ENCODE measurements at places on chromosomes 1 and 21. TPM values are rescaled to one million over a fixed set of nuclear protein-coding genes. Genes with fewer than 3 reads are reported as not detected.

OR2G6 gene
- total RNA-seq: not detected

TAS1R2 gene
- total RNA-seq: not detected

C1orf21 gene
- total RNA-seq: 20.4 TPM

GPR157 gene
- total RNA-seq: 31.4 TPM

DCST2 gene
- total RNA-seq: 0.49 TPM

SLC37A1 gene
- total RNA-seq: 3.9 TPM

ACTRT2 gene
- not detected for total RNA-seq

PSEN2 gene
- total RNA-seq: 13.9 TPM

ITLN1 gene
- 0.49 TPM for total RNA-seq

PEX10 gene
- 15.8 TPM for total RNA-seq

FHL3 gene
- total RNA-seq: 23.4 TPM

IFI44L gene
- 3.0 TPM for total RNA-seq

ANKRD65 gene
- 2.9 TPM for total RNA-seq

- no peak for DNase-seq
Measured at GRCh38 chr1:86933562-86934377, 19.3 kb downstream of the HS2ST1 start.

GRCh38 chr1:48688102-48688760 lies 88.5 kb downstream of the BEND5 start:
- no peak for DNase-seq

DNA sequence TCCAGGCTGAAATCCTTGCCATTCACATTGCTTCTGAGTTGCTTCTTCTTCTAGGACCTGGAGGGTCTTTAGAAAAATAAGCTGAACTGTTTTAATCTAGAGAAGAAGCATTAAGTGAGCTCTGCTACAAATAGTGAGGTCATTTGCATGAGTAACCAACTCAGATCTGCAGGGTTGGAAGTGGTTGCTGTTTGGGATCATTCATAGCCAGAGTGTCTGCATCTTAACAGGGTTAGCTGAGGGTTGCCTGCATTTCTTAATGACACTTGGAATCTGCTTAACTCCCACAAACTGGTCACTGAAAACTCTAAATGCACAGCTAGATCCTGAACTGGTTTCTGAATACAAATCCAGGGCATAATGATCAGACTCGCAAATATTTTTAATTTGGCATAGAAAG lies 9.9 kb downstream of the CNIH3 start:
- no peak for DNase-seq

- no peak for DNase-seq
Measured at GRCh38 chr1:76013206-76013581, 61.4 kb upstream of the ST6GALNAC3 start.

DNA sequence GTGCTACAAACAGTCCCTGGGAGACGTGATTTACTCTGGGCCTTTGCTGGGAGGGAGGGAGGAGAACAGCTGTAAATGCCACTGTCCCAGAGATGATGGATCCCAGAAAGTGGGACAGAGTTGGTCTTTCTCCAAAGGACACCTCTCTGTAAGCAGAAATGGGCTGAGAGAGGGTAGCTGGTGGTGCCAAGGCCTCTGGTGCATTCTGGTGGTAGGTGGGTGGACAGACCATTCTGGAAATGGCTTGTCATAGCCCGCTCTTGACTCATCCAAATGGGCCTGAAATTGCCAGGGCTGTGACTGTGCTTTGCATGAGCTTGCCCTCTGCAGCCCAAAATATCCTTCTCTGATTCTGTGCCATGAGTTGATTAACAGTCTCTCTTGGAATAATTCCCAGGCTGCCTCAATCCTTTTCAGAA lies 36.1 kb downstream of the CCDC185 start:
- DNase-seq: no peak

- DNase-seq: no peak
Measured at GRCh38 chr1:35533586-35533985, 23.6 kb downstream of the KIAA0319L start.

DNA sequence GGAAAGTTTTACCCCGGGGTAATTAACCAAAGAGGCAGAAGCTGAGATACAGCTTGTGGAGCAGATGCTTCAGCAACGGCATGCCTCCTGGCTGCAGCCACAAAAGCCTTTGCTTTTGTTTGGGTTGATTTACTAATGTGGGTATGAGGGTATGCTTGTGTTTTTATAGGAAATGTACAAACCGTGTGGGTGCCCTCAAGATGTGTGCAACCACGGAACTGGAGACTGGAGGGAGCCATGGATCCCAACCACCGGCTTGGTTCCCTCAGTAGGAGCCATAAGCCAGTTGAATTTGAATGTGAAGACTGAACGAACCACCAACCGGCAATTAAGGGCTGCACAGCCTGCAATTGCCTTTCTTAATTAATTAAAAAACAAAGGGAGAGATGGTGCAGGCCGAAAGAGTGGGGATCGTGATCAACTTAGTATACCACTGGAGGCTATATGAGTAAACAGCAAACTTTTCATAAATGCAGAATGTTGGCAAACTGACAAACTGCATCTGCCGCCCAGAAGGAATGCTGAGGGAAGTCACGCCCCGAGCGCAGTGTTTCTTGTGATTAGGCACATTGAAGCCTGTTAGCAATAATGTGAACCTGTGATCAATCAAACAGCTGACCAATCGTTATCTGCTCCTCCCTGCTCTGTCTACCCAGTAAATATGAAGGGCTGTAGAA lies 104.1 kb downstream of the DISP1 start:
- DNase-seq: no peak

DNA sequence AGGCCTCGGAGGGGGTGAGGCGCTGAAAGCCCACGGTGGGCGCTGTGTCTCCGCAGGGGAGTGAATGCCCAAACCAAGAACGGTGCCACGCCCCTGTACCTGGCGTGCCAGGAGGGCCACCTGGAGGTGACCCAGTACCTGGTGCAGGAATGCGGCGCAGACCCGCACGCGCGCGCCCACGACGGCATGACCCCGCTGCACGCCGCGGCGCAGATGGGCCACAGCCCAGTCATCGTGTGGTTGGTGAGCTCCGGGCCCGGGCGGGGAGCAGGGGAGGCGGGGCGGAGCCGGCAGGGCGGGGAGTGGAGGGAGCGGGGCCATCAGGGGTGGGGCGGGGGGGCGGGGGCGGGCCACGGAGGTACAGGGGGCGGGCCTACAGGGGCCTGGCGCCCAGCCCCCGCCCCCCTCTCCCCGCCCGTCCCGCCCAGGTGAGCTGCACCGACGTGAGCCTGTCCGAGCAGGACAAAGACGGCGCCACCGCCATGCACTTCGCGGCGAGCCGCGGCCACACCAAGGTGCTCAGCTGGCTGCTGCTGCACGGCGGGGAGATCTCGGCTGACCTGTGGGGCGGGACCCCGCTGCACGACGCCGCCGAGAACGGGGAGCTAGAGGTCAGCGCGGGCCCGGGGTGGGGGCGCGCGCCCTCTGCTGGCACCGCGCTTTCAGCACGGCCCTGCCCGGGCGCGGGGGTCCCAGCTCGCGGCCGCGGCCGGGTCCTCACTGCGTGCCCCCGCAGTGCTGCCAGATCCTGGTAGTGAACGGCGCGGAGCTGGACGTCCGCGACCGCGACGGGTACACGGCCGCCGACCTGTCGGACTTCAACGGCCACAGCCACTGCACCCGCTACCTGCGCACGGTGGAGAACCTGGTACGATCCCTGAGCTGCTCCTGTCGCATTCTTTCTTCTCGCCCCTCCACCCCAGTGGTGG lies 15.9 kb downstream of the ESPN start:
- DNase-seq: no peak

DNA sequence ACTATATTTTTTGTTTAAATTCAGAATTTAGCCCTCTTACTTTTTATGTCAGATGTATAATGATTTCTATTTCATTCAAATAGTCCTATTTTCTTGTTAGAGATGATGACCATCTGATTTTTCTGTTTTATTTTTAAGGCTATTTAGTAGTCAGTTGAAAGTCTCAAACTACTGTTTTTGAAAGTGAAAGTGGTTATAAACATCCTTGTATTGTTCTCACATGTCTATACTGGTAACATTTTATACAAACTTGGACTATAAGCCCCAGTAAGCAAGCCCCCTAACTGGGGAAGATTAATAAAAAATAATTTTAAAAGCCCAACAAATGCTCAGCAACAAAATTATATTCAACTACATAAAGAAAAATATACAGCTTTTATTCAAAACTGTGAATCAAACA lies 271.3 kb upstream of the RGS18 start:
- no peak for DNase-seq

- no peak for DNase-seq
Measured at GRCh38 chr1:230170622-230171021, 103.6 kb downstream of the GALNT2 start.

GRCh38 chr1:234089396-234089795 lies 184.9 kb downstream of the SLC35F3 start:
- DNase-seq: no peak

GRCh38 chr1:19398309-19398760 lies 86.2 kb downstream of the SLC66A1 start:
- no peak for DNase-seq

DNA sequence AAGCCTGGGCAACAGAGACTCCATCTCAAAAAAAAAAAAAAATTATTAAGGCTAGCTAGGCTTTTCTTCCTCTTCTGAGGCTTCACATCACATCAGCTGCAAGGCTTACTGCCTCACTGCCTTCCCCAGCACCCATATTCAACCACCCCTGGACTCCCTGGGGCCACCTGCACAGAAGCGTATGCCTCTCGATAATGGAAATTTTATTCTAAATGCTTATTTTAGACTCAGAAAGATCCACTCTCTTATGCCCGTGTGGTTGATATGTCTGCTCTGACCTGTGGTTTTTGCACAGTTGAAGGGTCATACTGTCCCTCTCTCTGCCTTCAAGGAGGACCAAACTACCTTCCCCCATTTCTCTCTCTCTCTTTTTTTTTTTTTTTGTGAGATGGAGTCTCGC lies 1.5 kb upstream of the FCRLA start:
- DNase-seq: no peak

- no peak for DNase-seq
Measured at GRCh38 chr1:79353224-79353623, 346.7 kb upstream of the ADGRL4 start.

DNA sequence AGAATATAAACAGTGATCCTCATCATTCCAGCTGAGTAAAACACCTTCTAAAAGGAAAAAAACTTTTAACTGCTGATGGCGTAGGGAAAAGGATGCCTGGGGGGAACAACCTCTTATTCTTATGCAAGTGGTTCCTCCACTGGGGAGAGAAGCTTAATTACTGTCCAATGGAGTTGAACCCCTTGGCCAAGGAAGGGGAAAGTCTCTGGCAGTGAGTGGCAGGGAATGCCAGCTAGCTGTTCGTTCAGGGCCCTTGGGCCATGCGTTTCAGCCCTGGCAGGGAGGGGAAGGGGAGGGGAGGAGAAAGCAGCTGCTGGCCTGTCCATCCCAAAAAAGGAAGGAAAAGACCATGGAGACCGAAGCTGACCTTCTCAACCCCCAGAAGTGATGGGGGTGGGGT lies 22.6 kb upstream of the SYCP1 start:
- no peak for DNase-seq

DNA sequence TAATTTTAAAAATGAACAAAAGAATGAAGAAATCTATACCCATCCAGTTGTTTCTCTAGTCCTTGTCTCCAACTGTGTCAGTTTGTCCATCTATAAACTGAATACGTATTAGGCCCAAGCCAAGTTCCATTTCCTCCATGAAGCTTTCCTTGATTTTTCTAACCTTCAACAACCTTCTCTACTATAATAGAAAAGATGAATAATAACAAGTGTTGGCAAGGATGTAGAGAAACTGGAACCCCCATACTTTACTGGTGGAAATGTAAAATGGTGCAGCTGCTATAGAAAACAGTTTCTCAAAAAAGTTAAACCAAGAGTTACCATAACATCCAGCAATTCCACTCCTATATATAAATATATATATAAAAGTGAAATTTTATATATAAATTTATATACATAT lies 10.6 kb downstream of the KIAA0319L start:
- DNase-seq: no peak

- no peak for DNase-seq
Measured at GRCh38 chr1:244165701-244166100, 114.6 kb downstream of the ZBTB18 start.

GRCh38 chr1:211859405-211859804 lies 28.8 kb upstream of the LPGAT1 start:
- no peak for DNase-seq

DNA sequence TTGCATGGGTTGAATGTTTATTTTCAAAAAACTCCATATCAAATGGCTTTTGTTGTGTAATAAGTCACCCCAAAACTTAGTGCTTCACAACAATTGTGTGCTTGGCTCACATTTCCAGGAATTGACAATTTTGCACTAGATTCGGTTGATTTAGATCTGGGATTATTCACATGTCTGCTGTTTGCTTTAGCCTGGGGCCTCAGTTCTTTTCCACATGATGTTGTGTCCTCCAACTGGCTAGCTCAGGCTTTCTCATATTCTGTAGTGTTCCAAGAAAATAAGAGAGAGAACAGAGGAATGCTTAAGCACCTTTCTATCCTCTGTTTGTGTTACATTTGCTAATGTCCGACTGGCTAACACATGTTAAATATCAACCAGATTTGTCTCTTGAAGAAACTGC lies 281.5 kb upstream of the ADGRL4 start:
- no peak for DNase-seq

- DNase-seq: no peak
Measured at GRCh38 chr1:12078938-12079861, 16.1 kb downstream of the TNFRSF8 start.

- no peak for DNase-seq
Measured at GRCh38 chr1:166165661-166166328, 1.0 kb downstream of the FAM78B start.

DNA sequence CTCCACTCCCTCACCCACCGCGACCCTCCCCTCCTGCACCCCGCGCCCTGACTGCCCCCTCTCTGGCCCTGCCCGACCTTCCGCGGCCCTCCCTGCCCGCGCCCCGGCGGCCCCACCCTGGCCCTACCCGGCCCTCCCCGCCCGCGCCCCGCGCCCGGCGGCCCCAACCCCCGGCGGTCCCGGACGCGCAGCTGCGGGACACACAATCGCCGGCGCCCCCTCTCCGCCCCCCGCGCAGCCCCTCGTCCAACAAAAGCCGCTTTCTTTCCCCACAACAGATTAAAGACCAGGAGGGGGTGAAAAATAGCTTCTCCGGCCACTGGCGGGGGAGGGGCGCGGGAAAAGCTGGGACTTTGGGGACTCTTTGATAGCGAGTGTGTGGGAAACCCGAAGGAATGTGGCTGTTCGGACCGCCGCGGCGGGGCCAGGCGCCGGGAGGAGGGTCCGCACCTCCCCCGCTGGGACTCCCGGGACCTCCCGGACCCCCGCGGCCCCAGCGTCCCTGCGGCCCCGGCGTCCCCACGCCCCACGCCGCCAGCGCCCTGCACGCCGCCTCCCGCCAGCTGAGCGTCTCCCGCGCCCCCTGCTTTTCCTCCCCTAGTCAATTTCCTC lies 8.8 kb upstream of the ID3 start:
- DNase-seq: no peak

- DNase-seq: no peak
Measured at GRCh38 chr1:86787621-86788020, 83.2 kb downstream of the SH3GLB1 start.

DNA sequence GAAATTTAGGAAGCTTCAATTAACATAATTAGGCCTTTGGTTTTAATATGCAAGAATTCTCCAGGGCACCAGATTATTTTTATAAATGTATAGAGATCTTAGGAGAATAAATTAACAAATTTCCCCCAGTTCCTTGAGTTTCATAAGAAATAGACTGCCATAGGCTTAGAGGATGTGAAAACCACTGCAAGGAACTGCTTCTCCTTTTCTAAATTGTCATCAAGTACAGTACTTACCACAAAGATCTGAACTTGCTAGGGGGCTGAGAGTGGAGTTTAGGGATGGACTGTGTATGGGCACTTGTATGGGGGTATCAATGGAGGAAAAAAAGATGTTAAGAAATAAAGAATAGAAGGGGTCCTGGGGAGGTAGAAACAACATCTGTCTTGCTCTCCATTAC lies 31.1 kb downstream of the LHX8 start:
- DNase-seq: no peak

- DNase-seq: no peak
Measured at GRCh38 chr1:168234846-168235547, 9.2 kb downstream of the SFT2D2 start.
